Activated T-cell treated with anti-CD3 and anti-CD28 coated beads, Interleukin-2, amount 50 U/mL, for 48 hours (primary cell): ENCODE measurements at places on chromosomes 1 and 21.

- DNase-seq = no peak
These were observed 44.4 kb upstream of the SCCPDH start for GRCh38 chr1:246679794-246680177.

GRCh38 chr1:11749203-11749689, 12.7 kb upstream of the C1orf167 start:
- peak; percentile 71 for DNase-seq

- DNase-seq = no peak
These were observed 24.4 kb downstream of the GIPC2 start for GRCh38 chr1:78070210-78070609.

DNA sequence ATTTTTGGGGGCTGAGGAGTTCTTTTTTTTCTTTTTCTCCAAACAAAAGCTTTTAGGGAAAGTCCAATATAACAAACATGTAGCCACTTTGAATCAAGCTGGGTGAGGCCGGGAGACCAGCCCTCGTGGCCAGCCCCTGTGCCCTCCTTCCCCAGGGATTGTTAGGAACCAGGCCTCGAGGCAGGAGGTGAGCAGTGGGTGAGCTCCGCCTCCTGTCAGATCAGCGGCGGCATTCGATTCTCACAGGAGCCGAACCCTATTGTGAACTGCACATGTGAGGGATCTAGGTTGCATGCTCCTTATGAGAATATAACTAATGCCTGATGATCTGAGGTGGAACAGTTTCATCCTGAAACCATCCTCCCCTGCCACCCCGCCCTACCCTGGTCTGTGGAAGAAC, 41.8 kb upstream of the TTC22 start:
- no peak for DNase-seq

DNA sequence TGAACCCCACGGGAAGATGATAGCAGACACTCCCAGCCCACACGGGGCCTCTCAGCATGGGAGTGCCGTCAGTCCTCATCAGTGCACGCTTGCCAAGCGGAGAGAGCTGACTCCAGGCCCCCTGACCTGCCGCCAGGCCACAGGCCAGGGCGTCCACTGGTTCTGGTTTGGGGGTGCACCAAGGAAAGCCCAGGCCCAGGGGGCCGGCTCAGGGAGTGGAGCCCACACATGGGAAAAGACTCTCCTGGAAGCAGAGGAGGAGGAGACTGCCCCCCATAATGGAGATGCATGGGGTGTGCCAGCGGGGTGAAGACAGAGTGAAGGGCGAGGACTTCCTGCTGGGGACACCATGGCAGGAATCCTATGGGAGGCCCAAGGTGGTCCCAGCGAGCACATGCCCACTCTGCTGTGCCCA, 6.4 kb downstream of the TRIM11 start:
- no peak for DNase-seq
